ENCODE measurements at places on chromosomes 4 and X.

GRCh38 chr4:67546971-67547370 is 1.7 kb upstream of the CENPC start:
- no peak for DNase-seq

DNA sequence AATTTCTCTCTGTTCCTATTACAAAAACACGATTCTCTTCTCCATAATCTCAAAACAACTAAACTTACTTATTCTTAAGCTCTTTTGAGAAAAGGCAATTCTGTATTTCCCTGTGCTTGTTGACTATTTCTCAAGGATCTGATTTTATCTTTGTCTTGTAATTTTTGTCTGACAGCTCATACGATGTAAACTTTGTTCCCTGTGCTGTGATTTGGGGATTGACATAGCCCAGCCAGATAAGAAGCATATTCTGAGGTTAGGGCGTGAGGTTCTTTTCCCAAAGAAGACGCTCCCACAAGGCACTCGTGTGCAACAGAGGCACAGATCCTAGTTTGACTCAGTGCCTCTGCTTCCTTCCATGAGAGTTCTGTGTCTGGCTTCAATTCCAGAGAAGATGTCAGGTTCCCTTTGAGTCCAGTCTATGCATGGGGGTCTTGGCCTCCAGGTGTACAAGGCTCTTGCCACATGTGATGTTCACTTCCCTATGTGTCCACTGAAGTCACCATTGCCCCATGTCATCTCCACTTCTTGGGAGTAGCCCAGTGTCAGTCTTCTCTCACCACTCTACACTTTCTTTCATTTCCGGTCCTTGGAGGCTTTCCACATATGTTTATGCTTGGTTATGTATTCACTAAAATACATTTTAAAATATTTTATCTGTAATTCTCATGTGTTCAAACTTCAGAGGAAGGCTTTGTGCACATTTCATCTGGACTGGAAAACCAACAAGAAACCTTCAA is 94.8 kb downstream of the MID1 start:
- no peak for DNase-seq

GRCh38 chr4:150827226-150827625 is 187.9 kb downstream of the LRBA start:
- DNase-seq = no peak

DNA sequence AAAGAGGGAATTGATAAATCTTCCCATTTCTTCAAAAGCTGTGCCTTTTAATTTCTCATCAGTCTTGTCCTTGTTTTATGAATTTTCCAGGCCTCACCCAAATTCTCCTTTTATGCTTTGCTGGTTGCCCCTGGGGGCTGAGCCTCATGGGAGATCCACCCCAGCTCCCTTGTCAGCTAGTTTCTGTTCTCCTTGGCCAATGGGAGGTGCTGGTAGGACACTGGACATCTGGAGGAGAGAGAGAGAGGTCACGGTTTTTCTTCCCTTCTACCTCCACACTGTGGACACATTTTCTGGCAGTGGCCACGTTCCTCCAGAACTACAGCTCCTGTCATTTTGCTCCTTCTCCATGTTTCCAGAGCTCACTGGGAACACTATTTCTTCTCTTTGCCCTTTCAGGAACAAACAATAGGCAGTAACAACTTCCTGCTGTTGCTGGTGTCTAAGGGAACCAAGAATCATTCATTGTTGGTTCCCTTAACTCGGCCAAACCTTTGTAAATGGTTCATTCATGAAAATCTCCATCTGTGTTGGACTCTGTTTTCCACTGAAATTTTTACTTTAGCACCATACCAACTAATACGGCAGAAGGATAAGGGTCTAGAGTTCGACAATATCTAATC is 334.5 kb downstream of the GPAT3 start:
- no peak for DNase-seq

GRCh38 chr4:106222548-106222947 is 93.5 kb downstream of the TBCK start:
- DNase-seq = no peak

- no peak for DNase-seq
These were observed 66.8 kb upstream of the EGFL6 start for GRCh38 chrX:13502590-13502989.

- DNase-seq = no peak
These were observed 63.1 kb downstream of the COX18 start for GRCh38 chr4:73006286-73006990.

DNA sequence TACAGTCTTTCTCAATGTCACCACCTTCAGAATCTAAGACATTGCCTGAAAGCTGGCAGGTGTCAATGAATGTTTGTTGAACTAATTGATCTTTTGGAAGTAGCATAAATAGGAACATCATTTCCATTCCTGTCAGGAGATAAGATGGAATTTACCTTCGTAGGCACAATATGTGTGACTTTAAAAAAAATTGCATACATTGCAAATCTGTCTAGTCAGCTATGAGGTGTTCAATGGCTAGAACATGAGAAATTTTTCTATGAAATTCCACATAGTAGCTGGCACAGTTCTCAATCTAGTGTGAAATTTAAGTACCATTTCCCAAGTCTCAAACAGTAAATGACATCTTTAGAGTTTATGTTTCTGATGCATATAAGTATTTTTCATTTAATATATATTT is 10.3 kb downstream of the PAGE2 start:
- DNase-seq = no peak

GRCh38 chr4:130249002-130249401 is 1153.0 kb downstream of the C4orf33 start:
- DNase-seq = no peak
